ENCODE measurements at places on chromosomes 7 and 10. TPM values are rescaled to one million over a fixed set of nuclear protein-coding genes. Genes with fewer than 3 reads are reported as not detected.

POLR2J gene
- 42.3 TPM for total RNA-seq

TRIM50 gene
- not detected for total RNA-seq

SUN3 gene
- total RNA-seq, result not detected

DRGX gene
- not detected for total RNA-seq

GSTO2 gene
- 18.4 TPM for total RNA-seq

HOXA1 gene
- 1.4 TPM for total RNA-seq

CACUL1 gene
- 14.7 TPM for total RNA-seq

Measured in epithelial cell of alveolus of lung (primary cell).